ENCODE measurements at places on chromosomes 6 and 20.
A peak's percentile ranks its signal among the peaks of the same experiment; 100 is the strongest.

DNA sequence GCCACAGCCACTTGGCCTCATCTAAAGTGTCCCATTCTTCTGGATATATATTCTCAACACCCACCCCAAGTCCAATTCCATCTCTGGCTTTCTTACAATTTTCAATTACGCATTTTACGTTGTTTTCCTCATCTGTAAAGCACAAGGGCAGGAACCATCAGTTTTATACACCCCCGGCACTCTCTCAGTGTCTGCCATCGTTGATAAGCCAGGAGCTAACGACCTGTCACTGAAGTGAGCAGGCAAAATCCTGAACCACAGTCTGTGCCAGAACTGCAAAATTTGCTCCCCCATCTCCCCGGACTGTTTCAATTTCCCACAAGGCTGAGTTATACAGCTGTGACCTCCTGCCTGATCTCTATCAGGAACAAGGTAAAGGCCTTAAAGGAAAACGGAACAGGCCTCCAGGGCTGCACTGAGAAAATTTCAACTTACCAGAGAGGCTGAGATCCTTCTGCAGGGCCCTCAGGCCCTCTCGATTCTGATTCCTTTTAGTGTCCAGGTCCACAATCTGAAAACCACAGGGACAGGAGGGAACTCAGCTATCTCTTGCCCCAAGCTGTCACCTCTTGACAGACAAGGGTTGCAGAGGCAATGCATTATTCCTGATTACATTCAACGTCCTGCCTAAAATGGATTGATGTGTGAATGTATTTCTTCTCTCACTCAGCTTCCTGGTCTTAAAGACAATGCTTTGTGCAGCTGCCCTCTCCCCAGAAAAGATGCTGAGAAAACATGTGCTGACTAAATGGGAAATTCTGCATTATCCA is 1.8 kb downstream of the PDRG1 start:
- DNase-seq: no peak

DNA sequence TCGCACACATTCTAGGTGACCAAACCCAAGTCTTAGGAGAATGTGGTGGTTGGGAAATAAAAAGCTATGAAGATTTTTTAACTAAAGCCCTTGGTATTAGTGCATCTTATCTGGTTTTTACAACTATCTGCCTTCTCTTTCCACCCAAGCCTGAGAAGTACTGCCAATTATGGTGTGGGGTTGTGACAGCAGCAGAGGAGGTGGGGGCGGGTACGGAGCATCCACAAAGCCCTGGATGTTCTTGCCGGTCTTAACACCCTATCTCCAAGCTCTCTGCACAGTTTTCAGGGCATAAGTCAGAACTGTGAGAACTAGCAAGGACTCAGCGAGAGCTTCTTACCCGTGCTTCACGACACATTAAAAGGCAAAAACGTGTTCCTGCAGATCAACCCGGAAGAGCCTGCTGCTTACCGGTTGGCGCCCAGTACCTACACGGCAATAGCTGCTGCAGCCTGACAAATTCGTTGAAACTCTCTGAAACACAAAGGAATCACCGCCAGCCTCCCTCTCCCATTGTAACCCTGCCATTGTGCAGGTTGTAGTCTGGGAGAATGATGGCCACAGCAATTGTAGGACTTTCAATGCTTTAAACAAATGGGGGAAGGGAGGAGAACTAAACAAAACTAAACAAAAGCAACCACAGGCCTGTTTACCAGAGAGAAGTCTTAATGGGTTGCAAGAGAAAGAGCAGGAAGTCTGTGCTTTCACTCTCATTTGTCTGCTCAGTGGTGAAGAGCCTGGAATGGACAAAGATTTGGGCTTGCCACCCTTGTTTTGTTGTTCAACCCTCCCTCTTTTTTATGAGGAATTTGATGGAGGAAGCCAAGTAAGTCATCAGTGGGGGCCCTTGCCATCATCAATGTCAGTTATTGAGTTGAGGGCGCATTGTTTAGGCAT is 461.0 kb upstream of the JARID2 start:
- no peak for DNase-seq

DNA sequence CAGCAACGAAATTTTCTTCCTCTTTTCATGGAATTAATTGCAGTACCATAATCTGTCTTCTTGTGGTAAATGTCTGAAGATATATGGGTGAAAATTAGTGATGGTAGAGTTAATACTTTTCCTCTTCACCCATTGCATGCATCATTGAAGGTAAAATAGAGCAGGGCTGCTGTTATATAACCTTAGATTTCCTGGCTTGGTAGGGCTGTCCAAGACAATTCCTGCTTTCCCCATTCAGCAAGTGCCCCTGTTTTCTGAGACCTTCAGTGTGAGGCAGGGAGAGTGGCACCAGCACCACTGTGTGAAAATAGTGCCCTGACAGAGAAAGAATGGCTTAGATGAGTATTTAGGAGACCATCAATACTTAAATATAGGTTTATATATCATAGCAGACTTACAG is 202.0 kb downstream of the ZFAND3 start:
- no peak for DNase-seq

DNA sequence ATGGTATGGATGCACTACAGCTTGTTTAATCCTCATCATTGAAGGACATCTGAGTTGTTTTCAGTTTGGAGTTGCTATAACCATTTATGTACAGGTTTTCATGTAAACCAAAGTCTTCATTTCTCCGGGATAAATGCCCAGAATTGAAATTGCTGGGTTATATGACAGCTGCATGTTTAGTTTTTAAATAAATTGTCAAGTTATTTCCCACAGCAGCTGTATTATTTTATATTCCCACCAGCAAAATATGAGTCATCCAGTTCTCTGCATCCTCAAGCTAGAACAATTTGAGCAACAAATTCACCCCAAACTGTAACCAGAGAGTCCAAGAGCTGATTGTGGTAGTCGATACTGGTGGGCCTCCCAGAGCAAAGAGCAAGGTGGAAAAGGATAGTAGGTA is 161.0 kb upstream of the PRND start:
- no peak for DNase-seq

- no peak for DNase-seq
These were observed 204.7 kb upstream of the ARG1 start for GRCh38 chr6:131368198-131368911.

DNA sequence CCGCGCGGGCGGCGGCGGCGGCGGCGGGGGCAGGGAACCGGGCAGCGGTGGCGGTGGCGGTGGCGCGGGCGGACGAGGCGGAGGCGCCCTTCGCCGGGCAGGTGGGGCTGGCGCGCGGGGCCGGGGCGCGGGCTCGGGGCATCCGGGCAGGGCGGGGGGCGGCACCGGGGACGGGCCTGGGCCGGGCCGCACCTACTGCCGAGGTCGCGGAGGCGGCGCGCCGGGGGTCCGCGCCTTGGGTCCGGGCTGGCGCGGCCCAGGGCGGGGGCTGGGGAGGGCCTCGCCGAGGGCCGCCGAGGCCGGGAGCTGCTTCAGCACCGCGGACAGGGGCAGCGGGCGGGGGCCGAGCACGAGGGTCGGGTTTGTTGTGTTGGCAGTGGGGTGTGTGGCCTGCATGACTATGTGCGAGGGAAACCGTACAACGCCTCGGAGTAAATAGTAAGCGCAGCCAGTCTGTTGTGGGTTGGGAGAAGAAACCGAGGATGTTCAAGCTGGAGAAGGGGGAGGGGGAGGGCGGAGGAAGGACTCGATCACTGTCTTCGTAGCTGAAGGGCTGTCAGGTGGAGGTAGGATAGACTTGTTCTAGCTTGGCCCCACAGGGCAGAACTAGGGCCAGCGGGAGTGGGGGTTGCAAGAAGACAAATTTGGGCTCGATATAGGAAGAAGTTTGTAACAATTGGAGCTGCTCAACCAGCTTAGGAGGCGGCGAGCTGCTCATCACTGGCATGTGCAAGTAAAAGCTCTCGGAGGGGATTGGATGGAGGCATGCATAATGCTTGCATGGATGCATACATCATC is 593 bp downstream of the MMP24 start:
- DNase-seq: peak; percentile 46

GRCh38 chr20:24164360-24164759 is 175.8 kb upstream of the GGTLC1 start:
- no peak for DNase-seq
